ENCODE measurements at places on chromosomes 12 and 14.

DNA sequence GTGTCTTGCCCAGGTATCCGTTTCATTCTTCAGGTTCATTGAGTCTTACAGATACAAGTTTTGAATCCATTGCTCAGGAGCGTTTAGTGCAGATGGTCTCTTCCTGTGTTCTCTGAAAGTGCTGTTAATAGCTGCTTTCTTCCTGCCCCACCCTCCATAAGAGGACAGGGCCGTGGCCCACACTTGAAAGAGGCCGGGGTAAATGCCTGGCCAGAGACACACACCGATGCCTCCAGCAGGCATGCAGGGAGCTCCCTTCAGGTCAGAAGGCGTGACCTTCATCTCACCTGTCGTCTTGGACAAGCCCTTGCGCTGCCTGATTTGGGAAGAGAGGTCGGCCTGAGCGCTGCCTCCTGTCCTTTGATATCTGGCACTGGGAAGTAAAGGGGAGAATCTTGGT, 11.6 kb downstream of the PRKAB1 start:
- no peak for DNase-seq

DNA sequence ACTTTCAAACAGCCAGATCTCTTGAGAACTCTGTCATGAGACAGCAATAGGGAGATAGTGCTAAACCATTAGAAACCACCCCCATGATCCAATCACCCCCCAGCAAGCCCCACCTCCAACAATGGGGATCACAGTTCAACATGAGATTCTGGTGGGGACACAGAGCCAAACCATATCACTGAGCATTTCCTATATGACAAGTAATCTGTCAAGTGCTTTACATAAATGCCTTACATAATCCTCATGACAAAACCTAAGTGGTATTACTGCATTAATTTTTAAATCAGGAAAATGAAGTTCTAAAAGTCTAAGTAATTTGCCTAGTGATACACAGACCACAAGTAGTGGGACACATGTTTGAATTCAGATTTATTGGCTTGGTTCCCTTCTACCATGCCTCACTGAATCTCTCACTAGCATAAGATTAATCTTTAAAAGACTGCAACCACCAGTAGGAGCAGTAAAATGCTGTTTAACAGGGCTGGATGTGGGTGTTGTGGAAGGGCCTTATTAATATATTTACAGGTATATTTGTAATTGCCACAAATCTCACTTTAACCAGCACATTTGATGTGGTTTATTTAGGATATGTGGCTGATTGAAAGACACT, 323.1 kb upstream of the FBXO33 start:
- no peak for DNase-seq

- no peak for DNase-seq
Measured at GRCh38 chr14:61229981-61230380, 51.2 kb downstream of the TMEM30B start.

DNA sequence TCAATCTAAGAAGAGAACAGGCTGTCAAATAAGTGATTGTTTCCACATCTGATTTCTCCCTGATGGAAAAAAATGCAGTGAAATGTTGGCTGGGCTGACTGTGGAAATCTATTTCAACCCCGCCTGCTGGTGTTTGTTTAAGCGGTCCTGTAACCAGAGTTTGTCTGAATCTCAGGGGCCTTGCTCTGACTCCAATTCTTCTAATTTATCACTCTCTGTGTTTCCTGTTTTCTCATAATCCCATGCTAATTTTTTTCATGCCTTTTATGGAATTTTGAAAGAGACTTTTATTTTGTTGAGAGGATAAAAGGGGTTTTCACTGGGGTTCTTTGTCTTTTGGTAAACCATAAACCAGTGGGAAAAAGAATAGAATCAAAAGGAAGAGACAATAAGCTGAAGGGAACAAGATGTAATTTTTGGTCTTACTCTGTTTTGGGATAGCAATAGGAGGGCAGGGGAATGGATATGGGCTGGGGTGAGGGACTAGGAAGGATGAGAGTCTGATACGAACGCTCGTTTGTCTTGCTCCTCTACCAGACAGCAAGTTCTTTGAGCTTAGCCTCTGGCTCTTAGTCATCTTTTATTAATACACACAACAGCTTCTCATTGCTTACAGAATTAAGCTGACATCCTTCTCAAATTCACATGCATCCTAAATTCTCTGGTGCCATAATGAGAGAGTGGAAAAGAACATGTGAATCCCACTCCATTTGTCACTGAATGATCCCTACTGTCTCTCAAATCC, 8.0 kb upstream of the MGP start:
- no peak for DNase-seq

- no peak for DNase-seq
Measured at GRCh38 chr12:92629349-92630065, 73.3 kb upstream of the PLEKHG7 start.

- DNase-seq, result no peak
Measured at GRCh38 chr12:113469224-113469948, 2.3 kb downstream of the LHX5 start.

DNA sequence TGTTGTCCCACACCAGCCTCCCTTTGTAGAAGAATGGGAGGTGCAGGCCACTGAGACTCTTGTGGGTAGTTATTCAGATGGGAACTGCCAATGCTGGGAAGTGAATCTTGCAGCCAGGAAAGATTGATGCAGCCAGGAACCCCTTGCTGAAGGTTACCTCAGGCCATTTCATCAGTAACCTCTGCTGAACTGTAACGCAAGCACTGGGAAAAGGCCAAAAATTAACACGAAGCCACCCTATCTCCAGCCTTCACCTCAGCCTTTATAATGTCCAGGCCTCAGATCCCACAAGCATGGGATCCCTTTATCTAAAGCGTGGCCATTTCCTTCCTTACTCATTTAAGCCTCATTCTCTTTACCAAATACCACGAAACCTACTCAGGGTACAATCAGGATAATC, 211.1 kb downstream of the SPTSSA start:
- no peak for DNase-seq

DNA sequence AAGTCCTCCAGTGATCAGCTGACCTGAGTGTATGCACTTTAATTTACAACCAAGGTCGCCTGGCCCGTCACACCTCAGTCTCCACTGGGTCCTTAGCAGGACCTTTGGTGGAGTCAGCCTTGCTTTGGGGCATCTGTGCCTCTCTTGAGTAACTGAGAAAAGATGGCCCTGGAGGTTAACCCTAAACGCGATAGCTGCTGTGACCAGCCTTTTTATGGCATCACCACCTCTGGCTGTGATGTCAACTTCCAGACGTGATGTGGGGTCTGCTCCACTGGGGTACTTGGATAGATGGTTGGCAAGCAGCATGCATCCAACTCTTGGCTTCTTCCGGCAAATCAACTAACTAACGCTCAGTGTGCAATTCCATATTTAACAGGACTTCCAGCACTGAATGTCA, 122.8 kb upstream of the RTL1 start:
- no peak for DNase-seq
